H1 (cell line): ENCODE measurements at places on chromosomes 3 and 15. TPM values are rescaled to one million over a fixed set of nuclear protein-coding genes. Genes with fewer than 3 reads are reported as not detected.

GRCh38 chr3:197880491-197881269 is 69.3 kb upstream of the RPL35A start:
- peaks cover 6% of the 10 kb centered on the region; the same call in 1 of the 2 replicates for H3K36me3 ChIP-seq
- H3K27ac ChIP-seq, result no peak overlapping the region
- H3K4me3 ChIP-seq, result no peak overlapping the region
- peaks cover 7% of the 10 kb centered on the region; the same call in 1 of the 2 replicates for H3K4me1 ChIP-seq
- no peak for DNase-seq

DNA sequence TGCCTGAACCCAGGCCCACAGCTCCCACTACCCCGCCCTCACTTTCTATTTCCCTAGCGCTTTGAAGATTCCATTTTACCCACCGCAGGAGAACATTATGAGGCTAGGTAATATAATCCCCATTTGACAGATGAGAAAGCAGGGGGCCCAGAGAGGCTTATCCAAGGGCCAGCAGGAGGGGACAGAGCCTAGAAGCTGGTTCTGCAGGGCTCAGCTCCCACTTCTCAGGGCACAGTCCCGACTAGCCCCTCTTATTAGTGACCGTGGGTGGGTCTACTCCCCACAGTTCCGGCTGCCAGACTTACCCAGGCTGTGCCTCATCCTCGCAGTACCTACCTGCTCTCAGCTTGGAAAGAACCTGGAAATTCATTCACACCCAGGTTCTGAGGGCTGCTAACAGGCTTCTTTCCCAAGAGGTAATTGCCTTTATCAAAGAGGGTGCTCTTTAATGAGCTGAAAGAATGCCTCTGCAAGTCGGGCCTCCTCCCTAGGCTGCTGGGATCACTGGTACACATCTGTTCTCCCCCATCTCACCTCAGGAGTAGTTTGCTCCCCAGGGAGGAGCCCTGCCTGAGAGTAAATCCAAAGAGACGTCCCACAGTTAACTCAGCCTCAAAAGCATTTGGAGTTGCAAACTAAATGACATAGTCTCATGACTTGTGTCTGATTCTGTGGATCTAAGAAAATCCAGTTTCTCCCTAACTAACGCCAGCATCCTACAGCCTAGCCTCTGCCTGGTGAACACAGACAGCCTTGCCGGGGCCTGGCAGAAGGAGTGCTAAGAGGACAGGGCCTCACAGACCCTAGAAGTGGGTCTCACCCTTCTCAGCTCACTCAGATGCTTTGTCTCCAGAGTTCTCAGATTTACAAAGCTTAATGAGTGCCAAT is 125.0 kb downstream of the CHSY1 start:
- no peaks in the 10 kb centered on the region for H3K36me3 ChIP-seq
- no peak overlapping the region for H3K4me3 ChIP-seq
- no peak overlapping the region for H3K27ac ChIP-seq
- no peak for DNase-seq
- peaks cover 8% of the 10 kb centered on the region; the same call in 1 of the 2 replicates for H3K4me1 ChIP-seq
- no peaks in the 10 kb centered on the region for H3K27me3 ChIP-seq

DNA sequence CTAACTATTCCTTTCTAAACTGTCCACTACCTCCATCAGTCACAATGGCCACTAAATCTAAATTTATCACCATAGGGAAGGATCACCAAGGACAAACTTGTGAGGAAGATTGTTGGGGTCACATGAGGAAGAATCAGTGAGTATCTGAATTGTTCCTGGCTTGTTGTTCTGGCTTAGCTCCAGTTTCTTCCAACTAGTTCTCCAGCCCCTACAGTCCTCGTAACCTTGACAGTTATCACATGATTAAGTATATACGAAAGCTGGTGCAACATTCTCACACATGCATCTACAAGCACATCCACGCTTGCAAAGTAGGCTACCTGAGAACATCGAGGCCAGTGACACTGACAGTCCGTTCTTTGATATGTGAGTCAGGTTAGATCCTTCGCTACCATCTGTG is 46.0 kb downstream of the RUBCN start:
- H3K4me3 ChIP-seq, result no peak overlapping the region
- no peak overlapping the region for H3K27ac ChIP-seq

DNA sequence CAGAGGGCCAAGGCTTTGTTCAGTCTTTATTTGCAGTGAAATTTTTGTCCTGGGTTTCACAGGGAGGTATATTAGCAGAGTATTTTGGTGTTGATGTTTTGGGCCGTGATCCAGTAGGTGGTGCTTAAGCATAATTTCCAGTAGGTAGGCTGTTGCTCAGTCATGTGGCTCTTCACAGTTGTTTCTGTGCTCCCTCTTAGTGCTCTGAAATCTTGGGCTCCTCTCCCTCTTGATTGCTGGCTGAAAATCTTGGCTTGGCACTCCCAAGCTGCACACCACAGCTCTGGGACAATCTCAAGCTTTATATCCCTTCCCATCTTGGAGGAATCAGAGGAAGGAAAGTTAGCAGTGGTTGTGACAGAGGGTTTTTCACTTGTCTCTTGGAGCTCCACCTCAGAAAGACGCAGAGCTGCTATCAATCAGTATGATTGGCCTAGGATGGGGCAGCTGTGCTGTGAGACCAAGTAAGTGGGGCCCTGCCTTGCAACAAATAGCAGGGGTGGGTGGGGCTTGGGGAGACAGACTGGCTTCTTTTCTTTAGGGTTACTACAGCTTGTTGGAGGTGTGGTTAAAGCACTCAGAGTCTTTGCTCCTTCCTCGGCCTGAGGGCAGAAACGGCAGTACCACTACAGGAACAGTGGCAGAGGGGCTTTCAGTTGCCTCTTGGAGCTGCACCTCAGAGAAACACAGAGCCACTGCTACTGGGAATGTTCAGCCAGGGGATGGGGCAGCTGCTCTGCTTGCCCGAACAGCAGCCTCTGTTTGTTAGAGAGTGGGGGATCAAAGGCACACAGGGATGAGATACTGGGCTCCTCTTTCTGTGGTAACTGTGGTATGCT is 627.0 kb downstream of the SI start:
- no peaks in the 10 kb centered on the region for H3K4me1 ChIP-seq
- no peak overlapping the region for H3K4me3 ChIP-seq
- H3K27ac ChIP-seq, result no peak overlapping the region
- H3K27me3 ChIP-seq, result no peaks in the 10 kb centered on the region
- no peaks in the 10 kb centered on the region for H3K36me3 ChIP-seq

GRCh38 chr3:121989943-121990342 is 32.1 kb downstream of the ILDR1 start:
- no peaks in the 10 kb centered on the region for H3K27me3 ChIP-seq
- no peaks in the 10 kb centered on the region for H3K36me3 ChIP-seq
- DNase-seq, result no peak

- no peak for DNase-seq
- H3K4me1 ChIP-seq, result peaks cover 6% of the 10 kb centered on the region
- no peaks in the 10 kb centered on the region for H3K27me3 ChIP-seq
- no peaks in the 10 kb centered on the region for H3K36me3 ChIP-seq
- H3K27ac ChIP-seq, result no peak overlapping the region
These were observed 35.8 kb downstream of the IQGAP1 start for GRCh38 chr15:90423801-90424319.

GRCh38 chr3:143526011-143526545 is 322.2 kb downstream of the SLC9A9 start:
- DNase-seq, result no peak
- H3K4me3 ChIP-seq, result no peak overlapping the region
- no peaks in the 10 kb centered on the region for H3K4me1 ChIP-seq
- H3K27ac ChIP-seq, result no peak overlapping the region
- no peaks in the 10 kb centered on the region for H3K27me3 ChIP-seq
- H3K36me3 ChIP-seq, result no peaks in the 10 kb centered on the region

GRCh38 chr3:132817646-132818177 is 95.5 kb upstream of the NPHP3 start:
- no peaks in the 10 kb centered on the region for H3K36me3 ChIP-seq
- no peaks in the 10 kb centered on the region for H3K4me1 ChIP-seq
- H3K27ac ChIP-seq, result no peak overlapping the region
- no peak overlapping the region for H3K4me3 ChIP-seq

- DNase-seq, result no peak
- H3K4me1 ChIP-seq, result no peaks in the 10 kb centered on the region; the same call in 1 of the 2 replicates
- no peaks in the 10 kb centered on the region for H3K36me3 ChIP-seq
These were observed 302.5 kb upstream of the ATP11B start for GRCh38 chr3:182490596-182491491.

DNA sequence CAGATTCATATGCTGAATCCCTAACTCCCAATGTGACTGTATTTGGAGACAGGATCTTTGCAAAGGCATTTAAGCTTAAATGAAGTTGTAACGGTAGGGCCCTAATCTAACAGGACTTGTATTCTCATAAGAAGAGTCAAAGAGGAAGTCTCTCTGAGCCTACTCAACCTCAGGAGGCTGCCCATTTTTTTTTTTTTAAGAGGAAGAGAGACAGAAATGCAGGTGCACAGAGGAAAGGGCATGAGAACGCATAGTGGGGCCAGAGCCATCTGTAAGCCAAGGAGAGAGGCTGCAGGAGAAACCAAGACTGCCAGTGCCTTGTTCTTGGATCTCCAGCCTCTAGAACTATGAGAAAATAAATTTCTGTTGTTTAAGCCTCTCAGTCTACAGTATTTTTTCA is 28.4 kb downstream of the ZNF860 start:
- no peaks in the 10 kb centered on the region for H3K4me1 ChIP-seq
- no peaks in the 10 kb centered on the region for H3K36me3 ChIP-seq
- no peak for DNase-seq
- H3K27me3 ChIP-seq, result no peaks in the 10 kb centered on the region
- no peak overlapping the region for H3K27ac ChIP-seq

- no peaks in the 10 kb centered on the region for H3K36me3 ChIP-seq
- H3K4me1 ChIP-seq, result peaks cover 12% of the 10 kb centered on the region
- DNase-seq, result no peak
- no peak overlapping the region for H3K27ac ChIP-seq
- no peak overlapping the region for H3K4me3 ChIP-seq
These were observed 9.9 kb downstream of the RBP1 start for GRCh38 chr3:139529662-139530061.

DNA sequence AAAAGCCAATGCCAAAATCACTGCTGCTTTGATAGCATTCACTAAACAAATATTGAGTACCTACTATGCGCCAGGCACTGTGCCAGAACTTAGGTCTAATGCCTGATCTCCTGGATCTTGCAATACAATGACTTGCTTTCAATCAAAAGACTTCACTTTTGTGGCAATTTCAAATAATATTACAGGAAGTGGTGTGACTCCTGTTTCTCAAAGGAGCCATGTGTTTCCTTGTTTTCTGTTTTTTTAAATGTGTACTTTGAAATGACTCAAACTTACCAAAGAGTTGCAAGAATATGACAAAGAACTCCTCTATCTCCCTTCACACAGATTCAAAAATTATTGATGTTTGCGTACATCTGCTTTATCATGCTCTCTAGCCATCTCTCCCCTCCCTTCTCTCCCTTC is 18.3 kb downstream of the OSBPL10 start:
- no peaks in the 10 kb centered on the region for H3K36me3 ChIP-seq
- H3K4me3 ChIP-seq, result no peak overlapping the region
- H3K4me1 ChIP-seq, result peaks cover 2% of the 10 kb centered on the region

DNA sequence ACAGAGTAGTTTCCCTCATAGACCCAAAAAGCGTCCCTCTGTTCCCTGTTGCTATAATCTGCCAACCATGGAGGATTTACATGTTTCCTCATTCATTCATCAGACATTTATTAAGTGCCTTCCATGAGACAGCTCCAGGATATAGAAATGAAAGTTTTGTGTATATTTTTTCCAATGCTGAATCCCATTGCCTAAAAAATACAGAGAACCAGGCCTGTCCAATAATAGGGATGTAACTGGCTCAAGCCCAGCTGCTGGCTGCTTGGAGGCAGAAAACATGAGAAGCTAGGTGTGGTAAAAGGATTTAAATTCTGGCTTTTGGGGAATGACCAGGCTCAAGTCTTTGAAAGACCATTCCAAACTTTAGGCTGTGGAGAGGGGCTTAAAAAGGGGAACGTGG is 41.5 kb downstream of the RARB start:
- no peak for DNase-seq
- H3K4me3 ChIP-seq, result no peak overlapping the region
- no peaks in the 10 kb centered on the region for H3K4me1 ChIP-seq
- no peaks in the 10 kb centered on the region for H3K36me3 ChIP-seq
- no peak overlapping the region for H3K27ac ChIP-seq
- no peaks in the 10 kb centered on the region for H3K27me3 ChIP-seq

DNA sequence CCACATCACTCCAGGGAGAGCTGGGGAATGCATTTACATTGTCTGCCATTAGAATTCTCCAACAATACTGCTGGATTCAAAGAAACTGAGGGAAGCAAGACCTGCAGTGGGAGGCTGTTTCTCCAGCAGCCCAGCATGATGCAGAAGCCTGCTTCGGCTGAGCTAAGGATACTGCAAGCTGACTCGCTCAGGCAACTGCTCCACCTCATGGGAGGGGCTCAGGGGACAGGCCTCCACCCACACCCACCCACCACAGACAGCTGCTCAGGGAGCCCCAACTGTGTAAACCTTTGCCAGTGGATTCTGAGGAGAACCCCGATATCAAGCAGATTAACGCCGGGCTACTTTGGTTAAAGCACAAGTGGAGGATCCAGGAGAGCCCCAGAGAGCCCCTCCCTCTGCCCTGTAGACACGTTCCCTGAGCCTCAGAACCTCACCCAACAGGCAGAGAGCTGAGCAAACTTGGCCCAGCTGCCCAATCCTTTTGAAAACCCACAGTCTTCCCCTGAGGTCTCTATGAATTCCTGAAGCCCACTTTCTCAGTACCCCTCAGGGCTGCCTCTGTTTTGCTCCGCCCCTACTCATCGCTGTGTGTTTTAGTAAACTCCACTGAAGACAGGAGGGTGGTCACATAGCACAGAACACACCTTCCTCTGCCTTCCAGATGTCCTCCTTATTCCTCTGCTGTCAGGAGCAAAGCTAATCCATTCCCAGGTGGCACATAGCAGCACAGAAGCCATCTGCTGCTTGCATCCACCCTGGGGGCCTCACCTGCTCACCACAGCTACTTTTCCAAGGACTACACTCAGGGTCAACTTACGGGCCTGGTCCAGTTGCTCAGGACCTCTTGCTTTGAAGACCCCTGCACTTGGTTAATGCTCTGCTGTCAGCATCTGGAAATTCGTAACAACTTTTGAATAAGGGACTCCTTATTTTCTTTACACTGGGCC is 269.0 kb downstream of the ABHD5 start:
- H3K27me3 ChIP-seq, result no peaks in the 10 kb centered on the region
- H3K4me3 ChIP-seq, result no peak overlapping the region
- no peaks in the 10 kb centered on the region for H3K36me3 ChIP-seq
- no peak for DNase-seq
- H3K27ac ChIP-seq, result no peak overlapping the region
- peaks cover 5% of the 10 kb centered on the region; the same call in 1 of the 2 replicates for H3K4me1 ChIP-seq

GRCh38 chr3:9111866-9112265 is 137.6 kb downstream of the SRGAP3 start:
- DNase-seq, result no peak
- peaks cover 2% of the 10 kb centered on the region for H3K4me1 ChIP-seq
- no peaks in the 10 kb centered on the region for H3K27me3 ChIP-seq
- H3K36me3 ChIP-seq, result no peaks in the 10 kb centered on the region
- H3K4me3 ChIP-seq, result no peak overlapping the region
- H3K27ac ChIP-seq, result no peak overlapping the region

CHCHD4 gene
- total RNA-seq, result 20.6 and 22.3 TPM in 2 replicates

IQCF2 gene
- total RNA-seq, result not detected in 2 replicates

TFG gene
- total RNA-seq, result 81.9 and 84.2 TPM in 2 replicates

SAMMSON gene
- total RNA-seq, result not detected in 2 replicates
